ENCODE measurements at places on chromosomes 3 and 15.

- DNase-seq: no peak
These were observed 535 bp downstream of the C2CD4B start for GRCh38 chr15:62164396-62165103.

DNA sequence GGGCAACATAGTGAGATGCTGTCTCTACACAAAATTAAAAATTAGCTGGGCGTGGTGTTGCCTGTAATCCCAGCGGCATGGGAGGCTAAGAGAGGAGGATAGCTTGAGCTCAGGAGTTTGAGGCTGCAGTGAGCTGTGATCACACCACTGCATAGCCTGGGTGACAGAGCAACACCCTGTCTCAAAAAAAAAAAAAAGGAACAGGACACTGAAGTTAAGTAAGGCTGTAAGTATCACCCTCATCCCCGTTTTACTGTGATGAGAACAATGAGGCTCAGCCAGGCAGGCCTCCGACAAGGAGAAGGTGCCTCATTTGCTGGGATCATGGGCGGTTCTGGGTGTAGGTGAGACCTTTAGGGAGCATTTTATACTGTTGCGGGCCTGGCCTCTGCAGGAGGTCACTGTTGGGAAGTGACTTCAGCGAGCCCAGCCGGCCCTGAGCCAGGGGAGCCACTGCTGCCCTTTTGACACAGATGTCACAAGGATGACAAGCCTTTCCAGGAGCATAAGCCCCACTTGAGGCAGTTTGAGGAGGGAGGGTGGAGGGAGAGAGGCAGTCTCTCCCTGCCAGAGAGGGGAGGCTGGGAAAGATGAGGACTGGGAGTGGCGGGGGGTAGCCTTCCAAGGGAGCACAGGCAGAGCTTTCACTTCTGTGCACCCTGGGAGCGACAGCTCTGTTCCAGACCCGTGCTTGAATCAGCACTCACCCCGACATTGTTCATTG lies 30.8 kb downstream of the IRAK2 start:
- DNase-seq: no peak

DNA sequence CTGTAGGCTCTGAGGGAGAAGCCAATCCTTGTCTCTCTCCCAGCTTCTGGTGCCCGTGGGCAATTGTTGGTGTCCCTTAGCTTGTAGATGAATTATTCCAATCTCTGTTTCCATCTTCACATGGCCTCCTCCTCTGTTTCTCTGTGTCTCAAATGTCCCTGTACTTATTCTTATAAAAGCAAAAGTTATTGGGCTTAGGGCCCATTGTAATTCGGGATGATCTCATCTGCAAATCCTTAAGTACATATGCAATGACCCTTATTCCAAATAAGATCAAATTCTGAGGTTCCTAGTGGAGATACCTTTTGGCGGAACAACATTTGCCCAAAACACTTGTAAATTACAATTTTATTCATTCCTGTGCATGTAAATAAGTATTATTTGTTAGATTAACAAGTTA lies 147.4 kb upstream of the EPHA3 start:
- DNase-seq: no peak

- DNase-seq: no peak
These were observed 1.8 kb upstream of the RPP25 start for GRCh38 chr15:74958320-74958907.

GRCh38 chr3:126345231-126345630 lies 12.0 kb downstream of the KLF15 start:
- DNase-seq: no peak

- DNase-seq: no peak
These were observed 1286.7 kb downstream of the ROBO1 start for GRCh38 chr3:78481050-78481449.

DNA sequence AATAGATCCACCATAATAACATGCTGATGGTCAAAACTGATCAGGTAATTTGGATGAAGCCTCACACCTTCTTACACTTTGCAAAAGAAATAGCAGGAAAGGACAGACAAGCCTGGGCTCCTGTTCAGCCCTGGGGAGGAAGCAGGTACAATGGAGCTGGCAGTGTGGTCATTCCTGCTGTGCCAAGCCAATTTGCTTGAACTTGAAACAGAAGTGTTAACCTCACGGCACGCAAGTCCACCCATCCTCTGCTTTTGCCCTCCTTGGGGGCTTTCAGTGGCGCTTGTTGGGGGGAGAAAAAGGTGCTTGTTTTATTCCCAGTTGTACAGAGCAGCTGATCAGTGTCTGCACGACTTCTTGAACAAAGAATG lies 36.8 kb upstream of the RFTN1 start:
- no peak for DNase-seq

DNA sequence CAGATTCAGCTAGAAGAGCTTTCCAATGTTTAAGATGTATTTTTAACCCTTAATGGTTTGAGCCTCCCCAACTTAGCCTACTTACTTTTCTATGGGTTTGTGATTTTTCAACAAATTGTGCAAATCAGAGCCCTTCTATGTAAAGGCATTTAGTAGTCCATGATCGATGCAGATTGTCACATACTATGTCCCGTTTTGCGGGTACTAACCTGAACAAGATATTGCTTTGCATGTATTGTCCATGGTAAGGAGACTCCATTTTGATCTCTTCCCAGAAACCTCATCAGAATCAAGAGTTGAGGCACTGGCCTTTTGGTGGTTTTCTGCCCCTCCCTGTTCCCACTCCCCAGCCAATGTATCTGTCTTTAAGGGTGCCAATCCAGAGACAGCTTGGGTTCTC lies 60.8 kb downstream of the ETV5 start:
- no peak for DNase-seq

GRCh38 chr3:108823227-108823626 lies 641 bp downstream of the TRAT1 start:
- DNase-seq: no peak

DNA sequence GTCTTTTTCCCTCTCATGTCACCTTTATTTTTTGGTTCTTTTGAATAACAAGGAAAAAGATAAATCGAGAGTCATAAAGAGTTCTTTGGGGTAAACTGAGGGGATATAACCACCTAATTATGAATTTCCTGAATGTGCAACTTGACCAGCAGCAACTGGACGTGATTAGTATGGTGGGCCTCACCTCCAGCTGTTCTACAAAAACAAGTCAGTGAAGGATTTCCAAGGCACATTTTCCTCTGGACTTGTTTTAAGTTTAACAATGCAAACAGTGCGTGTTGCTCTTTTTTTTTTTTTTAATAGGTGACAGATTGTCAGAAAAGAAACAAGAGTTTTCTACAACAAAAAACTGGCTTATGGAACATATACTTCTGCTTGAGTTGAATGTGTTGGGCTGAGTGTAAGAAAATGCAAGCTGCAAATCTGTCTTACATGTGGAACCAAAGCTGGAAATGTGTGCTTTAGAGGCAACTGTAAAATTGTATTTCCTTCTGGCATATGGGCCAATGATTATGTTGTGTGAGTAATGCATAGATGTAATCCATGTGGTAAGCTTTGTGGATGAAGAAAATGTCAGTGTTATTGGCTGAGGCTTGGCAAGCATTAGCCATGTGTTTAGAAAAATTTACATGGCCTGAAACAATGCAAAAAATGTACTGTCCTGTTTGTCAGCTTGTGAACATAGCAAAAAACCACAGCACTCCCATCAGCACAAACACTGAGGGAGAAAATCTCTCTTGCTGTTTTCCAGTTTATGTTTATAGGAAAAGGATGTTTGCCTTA lies 44.5 kb upstream of the FNDC3B start:
- DNase-seq: no peak

- no peak for DNase-seq
These were observed 77.6 kb downstream of the DAPK2 start for GRCh38 chr15:63968700-63969099.

- no peak for DNase-seq
These were observed 67.4 kb downstream of the TCF12 start for GRCh38 chr15:56985856-56986255.

GRCh38 chr15:68373028-68373427 lies 58.9 kb downstream of the ITGA11 start:
- no peak for DNase-seq

DNA sequence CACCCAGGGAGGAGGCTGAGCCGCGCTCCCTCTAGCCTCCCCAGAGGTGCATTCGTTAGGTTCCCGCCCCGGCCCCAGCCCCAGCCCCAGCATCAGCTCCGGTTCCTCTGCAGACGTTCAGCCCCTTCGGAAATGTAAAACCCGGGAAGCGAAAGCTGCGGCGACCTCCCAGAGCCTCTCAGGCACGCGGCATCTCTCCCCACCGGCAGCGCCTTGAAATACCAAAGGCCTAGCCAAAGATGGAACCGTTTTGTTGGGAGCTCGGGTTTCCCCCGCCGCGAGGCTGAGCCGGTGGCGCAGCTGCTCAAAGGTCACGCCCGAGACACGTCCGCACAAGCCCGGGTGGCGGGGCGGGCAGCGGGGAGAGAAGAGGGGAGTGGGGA lies 77.8 kb upstream of the HES1 start:
- DNase-seq: no peak

DNA sequence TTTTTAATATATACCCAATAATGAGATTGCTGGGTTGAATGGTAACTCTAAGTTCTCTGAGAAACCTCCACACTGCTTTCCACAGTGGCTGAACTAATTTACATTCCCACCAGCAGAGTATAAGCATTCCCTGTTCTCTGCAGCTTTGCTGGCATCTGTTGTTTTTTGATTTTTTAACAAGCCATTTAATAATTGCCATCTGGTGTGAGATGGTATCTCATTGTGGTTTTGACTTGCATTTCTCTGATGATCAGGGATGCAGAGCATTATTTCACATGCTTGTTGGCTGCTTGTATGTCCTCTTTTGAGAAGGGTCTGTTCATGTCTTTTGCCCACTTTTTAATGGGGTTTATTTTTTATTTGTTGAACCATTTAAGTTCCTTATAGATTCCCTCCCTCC lies 75.0 kb upstream of the EPHB3 start:
- DNase-seq: no peak

- DNase-seq: no peak
These were observed 73.0 kb downstream of the MYH15 start for GRCh38 chr3:108437439-108437838.

GRCh38 chr15:42084465-42085235 lies 9.7 kb downstream of the PLA2G4D start:
- DNase-seq: no peak

- no peak for DNase-seq
These were observed 179.7 kb upstream of the NDN start for GRCh38 chr15:23866832-23867231.

- no peak for DNase-seq
These were observed 467.5 kb downstream of the C3orf38 start for GRCh38 chr3:88617283-88617682.

DNA sequence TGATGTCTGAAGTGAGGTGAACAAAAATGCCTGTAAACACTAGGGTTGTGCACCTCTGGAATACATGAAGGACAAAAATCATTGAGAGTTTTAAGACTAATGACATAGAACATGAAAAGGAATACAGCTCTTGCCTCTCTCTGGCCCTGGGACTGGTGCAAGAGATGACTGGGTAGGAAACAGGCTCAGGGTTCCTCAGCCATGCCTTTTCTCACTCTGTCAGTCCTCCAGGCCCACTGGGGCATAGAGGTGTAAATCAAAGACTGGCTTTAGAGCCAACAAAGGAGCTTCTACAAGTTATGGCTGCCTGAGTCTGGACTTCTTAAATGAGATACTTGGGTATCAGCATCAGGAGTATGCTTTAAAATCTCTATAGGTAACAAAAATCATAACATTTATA lies 554.7 kb upstream of the KCNMB2 start:
- no peak for DNase-seq

- no peak for DNase-seq
These were observed 79.6 kb downstream of the CDIN1 start for GRCh38 chr15:36658898-36659639.

- DNase-seq: no peak
These were observed 22.4 kb downstream of the PLA2G4F start for GRCh38 chr15:42133886-42134502.

DNA sequence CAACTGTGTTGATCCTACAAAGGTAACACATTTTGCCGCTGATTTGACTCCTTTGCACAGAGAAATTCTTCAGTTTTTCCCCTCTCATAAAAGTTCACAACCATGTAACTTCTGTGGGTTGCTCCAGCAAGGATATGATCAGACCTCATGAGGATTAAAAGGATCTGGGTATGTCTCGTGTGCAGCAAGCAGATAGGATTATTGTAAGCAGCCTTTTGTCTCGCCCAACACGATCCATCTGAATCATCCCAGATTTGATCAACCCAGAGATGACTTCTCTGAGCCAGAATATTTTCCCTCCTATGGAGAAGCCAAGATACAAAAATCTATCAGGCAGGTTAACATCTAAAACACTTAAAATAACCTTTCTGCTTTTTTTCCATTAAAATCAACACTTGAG lies 12.8 kb upstream of the BNIP2 start:
- no peak for DNase-seq

- no peak for DNase-seq
These were observed 117.8 kb downstream of the XXYLT1 start for GRCh38 chr3:195153130-195153529.

- DNase-seq: no peak
These were observed 8.0 kb downstream of the BCL2L10 start for GRCh38 chr15:52104532-52105004.

DNA sequence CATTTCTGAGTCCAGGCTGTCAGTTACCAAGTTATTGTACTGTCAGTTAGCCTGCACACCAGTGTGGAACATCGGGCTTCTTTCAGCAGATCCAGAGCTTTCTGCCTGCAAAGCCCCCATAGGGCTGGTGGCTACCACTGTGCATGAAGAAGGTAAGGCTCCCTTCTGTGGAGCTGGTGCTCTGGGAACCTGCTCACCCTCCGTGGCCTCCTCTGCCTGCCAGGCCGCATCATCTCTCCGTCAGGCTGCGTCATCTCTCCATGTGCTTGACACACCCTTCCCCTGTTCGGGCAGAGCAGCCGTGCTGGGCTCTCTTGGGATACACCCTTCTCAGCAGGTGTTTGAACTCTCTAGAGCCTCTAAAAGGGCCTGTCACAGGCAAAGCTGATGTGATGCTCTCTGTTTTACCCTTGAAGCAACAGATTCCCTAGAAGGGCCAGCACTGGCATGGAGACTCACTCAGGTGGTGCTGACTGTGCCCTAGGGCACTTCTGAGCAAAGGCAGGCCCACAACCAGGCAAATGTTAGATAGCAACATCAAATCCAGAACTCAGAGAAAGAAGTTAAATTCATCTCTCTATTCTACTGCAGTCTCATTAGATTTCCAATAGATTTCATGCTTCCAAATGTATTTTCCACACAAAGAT lies 261.1 kb downstream of the EPHB1 start:
- DNase-seq: no peak

DNA sequence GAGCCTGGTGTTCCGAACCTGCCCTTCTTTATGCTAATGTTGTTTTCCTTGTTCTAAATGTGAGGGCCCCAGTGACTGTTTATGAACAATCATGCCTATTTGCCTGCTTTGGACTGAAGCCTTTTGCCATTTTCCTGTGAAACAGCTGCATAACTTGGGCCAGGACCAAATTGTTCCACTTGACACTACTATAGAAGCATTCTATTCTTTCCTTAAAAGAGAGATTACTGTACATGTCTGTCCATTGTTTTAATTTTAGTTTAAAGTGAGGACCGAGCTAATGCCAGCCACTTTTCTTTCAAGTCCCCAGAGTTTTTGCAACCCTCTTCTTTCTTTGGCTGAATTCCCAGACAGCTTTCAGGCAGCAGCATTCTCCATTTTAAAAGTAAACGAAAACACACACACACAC lies 980.3 kb downstream of the CADM2 start:
- no peak for DNase-seq
